Inflammatory macrophage (primary cell): ENCODE measurements at places on chromosomes 5 and 9.

GRCh38 chr9:119810645-119811429 is 441.6 kb upstream of the BRINP1 start:
- DNase-seq = no peak

DNA sequence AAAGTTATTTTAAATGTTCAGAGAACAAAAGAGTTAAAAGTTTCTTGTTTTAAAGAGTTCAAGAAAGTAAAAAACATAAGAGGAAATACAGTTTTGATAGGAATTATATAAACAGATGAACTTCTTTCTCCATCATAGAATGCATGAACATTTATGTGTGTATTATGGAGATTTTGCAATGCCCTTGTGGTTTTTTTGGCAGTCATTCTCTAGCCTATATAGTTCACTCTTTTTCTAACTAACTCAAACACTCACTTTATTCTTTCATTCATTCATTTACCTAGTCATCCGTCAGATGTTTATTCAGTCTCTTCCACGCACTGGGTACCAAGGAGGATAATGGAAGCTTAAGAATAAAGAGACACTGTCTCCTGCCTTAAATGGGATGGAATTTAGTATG is 195.9 kb upstream of the VLDLR start:
- DNase-seq = no peak

GRCh38 chr5:110702704-110703103 is 23.8 kb downstream of the TMEM232 start:
- DNase-seq = no peak

- no peak for DNase-seq
Observed at GRCh38 chr9:79660615-79661014, 88.8 kb downstream of the TLE4 start.

DNA sequence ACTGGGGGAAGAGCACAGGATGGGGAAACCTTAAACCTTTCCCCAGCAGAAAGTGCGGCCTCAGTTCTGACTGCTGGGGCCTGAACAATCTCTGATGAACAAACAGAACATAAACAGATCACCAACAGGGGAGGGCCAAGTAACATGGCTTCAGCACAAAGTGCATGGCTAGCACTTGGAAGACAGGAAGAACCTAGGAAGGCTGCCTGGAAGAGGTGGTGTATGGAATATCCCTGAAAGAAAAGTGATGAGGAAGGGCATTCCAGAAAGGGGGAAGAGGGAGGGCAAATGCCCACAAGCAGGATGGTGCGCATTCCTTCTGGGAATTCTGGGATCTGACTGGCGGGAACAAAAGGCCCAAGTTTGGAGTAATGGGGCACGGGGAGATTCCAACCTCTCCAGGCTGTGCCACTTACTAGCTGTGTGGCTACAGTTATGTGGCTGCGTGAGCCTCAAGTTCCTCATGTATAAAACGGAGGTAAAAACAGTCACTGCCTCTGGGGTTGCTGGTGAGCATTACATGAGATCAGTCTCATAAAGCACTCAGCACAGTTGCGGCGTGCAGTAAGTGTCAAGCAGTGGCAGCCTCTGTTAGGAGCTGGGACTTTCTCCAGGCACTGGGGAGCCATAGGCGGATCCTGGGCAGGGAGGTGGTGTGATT is 1.6 kb downstream of the PDGFRB start:
- DNase-seq = peak; percentile 60
